Activated CD8-positive, alpha-beta memory T cell treated with anti-CD3 and anti-CD28 coated beads for 1 hour (primary cell): ENCODE measurements at places on chromosomes 3 and 15.

DNA sequence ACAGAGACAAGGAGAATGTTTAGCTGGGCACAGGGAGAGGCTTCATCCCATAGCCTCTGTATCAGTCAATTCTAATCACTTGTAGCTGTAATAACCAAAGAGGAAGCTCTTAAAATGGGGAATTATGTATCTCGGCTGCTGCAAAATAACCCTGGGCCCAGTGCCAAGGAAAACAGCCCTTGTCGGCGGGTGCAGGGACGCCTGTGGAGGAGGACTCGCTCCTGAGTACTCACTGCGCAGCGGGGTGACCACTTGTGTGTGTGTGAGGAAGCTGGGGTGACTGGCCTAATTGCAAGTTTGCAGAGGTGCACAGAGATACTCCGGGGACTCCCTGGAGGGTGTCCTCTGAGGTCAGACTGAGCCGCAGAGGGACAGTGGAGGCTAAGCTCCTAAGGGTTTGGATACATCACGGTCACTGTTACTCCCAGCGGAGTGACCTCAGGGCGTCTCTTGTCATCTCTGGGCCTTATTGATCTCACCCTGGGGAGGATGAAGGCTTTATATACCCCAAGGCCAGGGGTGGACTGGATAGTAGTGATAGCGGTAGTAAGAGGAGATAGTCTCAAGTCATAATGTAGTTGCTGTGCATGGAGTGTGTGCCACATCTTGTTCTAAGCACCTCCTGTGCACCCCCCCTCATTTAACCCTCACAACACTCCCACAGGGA is 37.2 kb downstream of the SLC6A6 start:
- no peak for DNase-seq

GRCh38 chr15:31340047-31340446 is 13.4 kb downstream of the KLF13 start:
- DNase-seq, result no peak

- no peak for DNase-seq
These were observed 30.7 kb downstream of the KATNBL1 start for GRCh38 chr15:34179234-34179633.

- no peak for DNase-seq
These were observed 233.5 kb upstream of the PROK2 start for GRCh38 chr3:72018343-72018984.

- DNase-seq, result no peak
These were observed 13.2 kb upstream of the ZBED2 start for GRCh38 chr3:111608383-111608782.

DNA sequence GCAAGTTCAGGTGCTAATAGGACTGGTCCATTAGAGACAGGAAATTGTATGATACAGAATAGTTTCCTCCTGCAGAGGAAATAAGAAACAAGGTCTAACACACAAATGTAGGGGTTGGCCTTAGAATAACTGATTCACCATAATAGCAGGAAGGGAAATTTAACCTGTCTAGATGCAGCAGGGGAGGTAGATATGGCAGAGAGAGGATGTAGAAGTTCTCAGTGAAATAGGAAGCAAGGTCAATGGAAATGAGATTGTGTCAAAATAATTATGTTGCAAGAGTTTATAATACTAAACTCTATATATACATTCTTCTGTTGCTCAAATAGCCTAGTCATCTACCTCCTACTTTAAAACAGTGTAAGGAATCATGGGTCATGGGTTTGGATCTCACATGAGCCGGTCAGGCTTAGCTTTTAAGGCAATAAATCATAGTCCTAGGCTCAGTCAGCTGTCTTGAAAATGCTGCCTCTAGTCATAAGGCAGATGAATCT is 17.0 kb downstream of the BCL2A1 start:
- DNase-seq, result no peak

DNA sequence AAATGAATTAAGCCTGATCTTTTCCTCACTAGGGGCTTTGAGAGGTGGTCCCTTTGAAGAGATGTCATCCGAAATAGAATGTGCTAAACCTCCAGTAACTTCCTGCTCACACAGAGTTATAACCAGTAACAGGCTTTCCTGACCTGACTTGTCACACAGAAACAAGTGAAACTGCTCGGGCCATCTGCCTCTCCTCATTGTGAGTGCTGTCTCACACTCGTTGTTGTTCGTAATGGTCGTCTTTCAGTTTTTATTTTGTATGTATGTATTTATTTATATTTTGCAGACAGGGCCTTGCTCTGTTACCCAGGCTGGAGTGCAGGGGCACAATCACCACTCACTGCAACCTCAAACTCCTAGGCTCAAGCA is 24.0 kb downstream of the ACSBG1 start:
- DNase-seq, result no peak
